Caco-2 (cell line): ENCODE measurements at places on chromosomes 2 and 18.

DNA sequence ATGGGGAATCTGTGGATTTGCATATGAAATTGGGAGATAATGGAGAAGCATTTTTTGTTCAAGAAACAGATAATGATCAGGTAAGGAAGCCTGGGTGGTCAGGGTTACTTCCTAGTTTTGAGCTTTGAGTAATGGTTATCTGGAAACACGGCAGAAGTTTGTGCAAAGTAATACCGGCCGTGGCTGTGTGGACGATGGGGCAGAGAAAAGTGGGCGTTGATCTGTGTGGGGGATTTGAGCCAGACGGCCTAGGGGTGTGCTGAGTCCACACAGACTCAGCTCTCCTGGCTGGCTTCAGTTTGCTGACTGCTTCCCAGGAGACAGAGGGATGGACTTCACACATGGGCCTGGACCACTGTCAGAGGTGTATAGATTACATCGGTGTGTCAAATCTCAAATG is 21.3 kb downstream of the LPIN1 start:
- DNase-seq: no peak

DNA sequence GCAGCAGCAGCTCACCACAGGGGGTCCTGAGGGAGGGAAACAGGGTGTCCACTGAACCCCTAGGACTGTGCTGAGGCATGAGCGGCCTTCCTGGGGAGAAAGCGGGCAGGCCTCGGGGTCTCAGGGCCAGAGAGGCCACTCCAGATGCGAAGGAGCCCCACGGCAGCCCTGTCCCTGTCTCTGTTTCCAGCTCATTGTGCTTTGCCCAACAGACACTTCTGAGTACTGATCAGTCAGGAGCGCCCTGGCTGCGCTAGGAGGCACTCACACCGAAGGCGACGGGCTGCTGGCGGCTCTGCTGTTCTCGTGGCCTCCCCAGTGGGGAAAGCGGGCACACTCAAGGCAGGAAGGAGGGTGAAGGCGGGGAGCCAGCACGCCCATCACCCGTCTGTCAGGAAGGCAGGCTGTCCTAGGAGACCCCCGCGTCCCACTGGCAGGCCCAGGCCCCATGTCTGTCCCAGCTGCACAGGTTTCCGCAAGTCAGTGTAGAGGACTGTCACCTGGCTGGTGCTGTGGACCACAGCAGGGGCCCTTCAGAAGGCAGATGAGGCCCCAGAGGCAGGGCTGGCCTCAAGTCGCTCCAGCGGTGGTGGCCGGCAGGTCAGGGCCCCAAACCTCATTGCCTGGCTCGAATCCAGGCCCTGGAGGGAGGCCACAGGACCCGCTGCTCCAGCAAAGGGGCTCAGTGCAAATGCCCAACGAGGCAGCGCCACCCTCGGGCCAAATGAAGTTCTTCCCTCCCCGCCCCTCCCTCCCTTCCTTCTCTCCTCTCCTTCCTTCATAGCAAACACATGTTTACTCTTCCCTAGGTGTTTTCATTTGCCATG is 6.8 kb downstream of the ESPNL start:
- DNase-seq: no peak

DNA sequence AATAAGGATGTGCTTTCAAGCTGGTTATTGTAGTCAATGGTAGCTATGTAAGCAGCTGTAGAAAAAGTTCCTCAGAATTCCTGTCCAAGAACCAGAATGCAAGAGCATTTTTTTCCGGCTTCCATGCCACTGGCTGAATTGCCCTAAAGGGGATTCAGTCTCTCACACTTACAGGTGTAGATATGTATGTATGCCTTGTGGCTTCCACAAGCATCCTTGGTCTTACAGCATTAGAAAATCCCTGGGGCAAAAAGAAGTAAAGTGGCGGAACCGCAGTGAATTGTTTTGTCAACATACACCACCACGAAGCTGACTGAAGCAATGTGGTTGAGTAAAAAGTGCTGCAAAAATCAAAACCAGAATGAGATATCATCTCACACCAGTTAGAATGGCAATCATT is 54.6 kb downstream of the FANCL start:
- no peak for DNase-seq

DNA sequence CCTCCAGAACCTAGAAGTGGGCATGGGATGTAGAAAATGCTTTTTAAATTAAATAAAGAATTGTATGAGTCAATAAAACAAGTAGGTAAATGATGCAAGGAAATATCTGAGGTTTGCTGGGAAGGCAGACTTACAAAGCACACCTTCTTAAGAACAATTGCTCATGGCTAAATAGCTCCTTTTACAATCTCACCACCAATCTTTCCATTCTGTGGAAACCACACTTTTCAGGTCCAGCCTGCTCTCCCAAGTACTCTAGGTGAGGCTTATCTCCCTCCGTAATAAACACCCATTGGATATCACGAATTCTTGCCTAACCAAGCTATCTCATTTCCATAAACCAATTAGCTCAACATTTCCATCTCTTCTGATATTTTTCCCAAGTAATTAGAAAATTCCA is 91.5 kb upstream of the SLC8A1 start:
- DNase-seq: no peak

DNA sequence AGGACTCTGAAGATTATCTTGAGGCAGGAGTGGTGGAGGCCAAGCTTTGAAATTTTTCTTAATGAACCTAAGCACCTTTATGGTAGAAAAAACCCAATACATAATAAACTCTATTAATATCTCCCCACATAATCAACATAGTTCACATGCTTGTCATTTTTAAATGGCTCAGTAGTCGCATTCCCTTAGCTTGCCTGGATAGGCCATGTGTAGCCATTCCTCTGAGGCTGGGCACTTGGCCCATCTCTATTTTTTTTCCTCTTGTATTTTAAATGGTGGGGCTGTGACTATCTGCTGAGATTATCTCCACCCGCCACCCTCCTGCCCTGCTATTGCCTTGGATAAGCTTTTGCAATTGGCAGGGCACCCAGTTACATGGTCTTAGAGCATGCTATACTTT is 143.1 kb downstream of the FHOD3 start:
- DNase-seq: no peak

DNA sequence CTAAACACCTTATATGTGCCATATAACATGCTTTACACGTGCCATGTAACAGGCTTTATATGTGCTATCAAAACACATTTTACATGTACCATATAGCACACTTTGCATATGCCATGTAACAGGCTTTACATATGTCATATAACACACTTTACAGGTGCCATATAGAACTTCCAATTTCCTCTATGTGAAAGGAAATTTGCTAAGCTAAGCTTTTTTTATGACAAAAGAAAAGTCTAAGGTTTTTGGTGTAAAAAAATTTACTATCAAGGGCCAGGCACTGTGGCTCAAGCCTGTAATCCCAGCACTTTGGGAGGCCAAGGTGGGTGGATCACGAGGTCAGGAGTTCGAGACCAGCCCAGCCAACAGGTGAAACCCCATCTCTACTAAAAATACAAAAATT is 136.5 kb downstream of the AKAIN1 start:
- no peak for DNase-seq

- DNase-seq: no peak
Observed at GRCh38 chr2:138534791-138535190, 33.2 kb downstream of the SPOPL start.
